HFFc6 (cell line): ENCODE measurements at places on chromosomes 6 and 20. TPM values are rescaled to one million over a fixed set of nuclear protein-coding genes. Genes with fewer than 3 reads are reported as not detected.

The BPIFA1 gene
- total RNA-seq, result not detected in 2 replicates

The PLA2G7 gene
- not detected in 3 replicates for total RNA-seq

The ATXN1 gene
- total RNA-seq, result 33.1 to 40.8 TPM (median 36.1 TPM) in 3 replicates

The RAET1E gene
- 0.14 to 0.27 TPM (median 0.22 TPM) in 3 replicates for total RNA-seq

The RNF217 gene
- 12.0 and 16.6 TPM in 2 replicates for total RNA-seq

The ANKEF1 gene
- not detected in 3 replicates for total RNA-seq

The FAM209B gene
- total RNA-seq, result 0.36 TPM in 1 of 3 replicates, not detected in the others

The MEP1A gene
- total RNA-seq, result not detected in 3 replicates

The ARFGEF3 gene
- 0.08 to 0.19 TPM (median 0.09 TPM) in 3 replicates for total RNA-seq

The FBXL4 gene
- 12.5 to 16.0 TPM (median 14.0 TPM) in 3 replicates for total RNA-seq

The CALHM5 gene
- total RNA-seq, result 1.6 to 4.6 TPM (median 2.0 TPM) in 3 replicates

DNA sequence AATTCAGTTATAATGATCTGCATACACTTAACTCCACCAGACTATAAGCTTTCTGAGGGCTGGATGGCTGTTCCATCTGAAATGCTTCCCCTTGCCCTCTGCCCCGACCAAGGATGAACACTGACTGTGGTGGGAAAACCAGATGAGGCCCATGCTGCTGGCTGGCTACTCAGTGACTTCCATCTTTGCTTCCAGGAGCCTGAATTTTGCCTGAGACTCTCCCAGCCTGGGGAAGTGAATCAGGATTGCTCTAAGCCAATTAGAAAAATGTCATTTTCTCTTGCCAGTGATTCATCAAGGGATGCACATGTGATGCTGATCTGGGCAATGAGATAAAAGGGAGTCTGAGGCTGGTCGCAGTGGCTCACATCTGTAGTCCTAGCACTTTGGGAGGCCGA is 1.7 kb upstream of the TOMM34 start:
- DNase-seq, result peak; percentile 91

DNA sequence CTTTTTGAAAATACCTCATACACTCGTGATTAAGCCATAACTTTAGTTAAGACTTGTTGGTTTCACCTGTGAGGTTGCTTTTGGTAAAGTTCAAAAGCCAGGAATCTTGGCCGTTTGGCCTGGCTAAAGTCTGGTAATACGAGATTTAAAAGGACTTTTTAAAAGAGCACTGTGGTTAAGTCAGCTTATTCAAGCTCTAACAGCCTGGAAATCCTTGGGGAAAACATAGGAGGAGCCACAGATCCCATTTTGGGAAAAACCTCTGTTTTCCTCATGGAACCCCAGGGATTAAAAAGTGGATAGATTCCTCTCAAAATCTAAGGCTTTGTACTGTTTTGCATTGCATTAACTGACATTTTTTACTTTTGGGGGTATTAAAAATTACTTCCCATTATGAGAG is 13.7 kb upstream of the SLC22A16 start:
- DNase-seq, result no peak

GRCh38 chr20:57770852-57771720 is 61.3 kb upstream of the PMEPA1 start:
- no peak for DNase-seq

GRCh38 chr6:153087436-153087835 is 43.6 kb downstream of the RGS17 start:
- no peak for DNase-seq

DNA sequence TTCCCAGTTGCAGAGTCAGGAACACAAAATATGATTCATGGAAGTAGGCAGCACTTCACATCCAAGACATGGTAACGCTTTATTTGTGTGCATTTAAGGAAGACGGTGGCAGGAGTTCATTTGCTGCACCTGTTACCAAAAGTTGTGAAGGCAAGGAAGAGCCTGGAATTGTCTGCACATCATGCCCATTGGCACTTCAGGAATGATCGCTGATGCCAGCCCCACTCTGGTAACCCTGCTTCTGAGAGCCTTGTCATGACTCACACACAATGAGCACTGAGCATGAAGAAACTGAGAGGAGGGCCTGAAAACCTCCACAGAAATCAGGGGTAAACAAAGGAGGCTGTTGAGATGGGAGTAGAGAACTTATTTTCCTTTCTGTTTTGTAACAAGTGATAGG is 181.1 kb downstream of the RPS12 start:
- DNase-seq, result no peak

DNA sequence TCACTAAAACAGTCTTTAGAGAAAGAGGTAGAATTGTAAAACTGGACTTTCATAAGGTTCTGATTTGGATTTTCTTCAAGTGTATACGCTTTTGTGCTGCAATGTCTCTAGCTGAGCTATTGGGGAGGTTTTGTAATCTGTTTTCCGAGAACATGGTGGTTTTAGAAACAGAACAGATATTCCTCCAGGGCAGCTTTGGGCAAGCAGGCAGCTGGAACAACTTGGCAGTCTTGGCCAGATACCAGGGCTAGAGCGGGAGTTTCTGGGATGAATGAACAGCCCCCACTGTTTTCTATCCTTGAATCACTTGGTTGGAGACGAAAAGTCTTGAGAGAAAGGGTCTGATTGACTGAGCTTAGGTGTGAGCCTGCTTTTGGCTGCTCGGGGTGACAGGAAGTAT is 17.1 kb upstream of the ARMC2 start:
- no peak for DNase-seq

GRCh38 chr6:96276856-96277255 is 244.8 kb upstream of the UFL1 start:
- DNase-seq, result no peak

DNA sequence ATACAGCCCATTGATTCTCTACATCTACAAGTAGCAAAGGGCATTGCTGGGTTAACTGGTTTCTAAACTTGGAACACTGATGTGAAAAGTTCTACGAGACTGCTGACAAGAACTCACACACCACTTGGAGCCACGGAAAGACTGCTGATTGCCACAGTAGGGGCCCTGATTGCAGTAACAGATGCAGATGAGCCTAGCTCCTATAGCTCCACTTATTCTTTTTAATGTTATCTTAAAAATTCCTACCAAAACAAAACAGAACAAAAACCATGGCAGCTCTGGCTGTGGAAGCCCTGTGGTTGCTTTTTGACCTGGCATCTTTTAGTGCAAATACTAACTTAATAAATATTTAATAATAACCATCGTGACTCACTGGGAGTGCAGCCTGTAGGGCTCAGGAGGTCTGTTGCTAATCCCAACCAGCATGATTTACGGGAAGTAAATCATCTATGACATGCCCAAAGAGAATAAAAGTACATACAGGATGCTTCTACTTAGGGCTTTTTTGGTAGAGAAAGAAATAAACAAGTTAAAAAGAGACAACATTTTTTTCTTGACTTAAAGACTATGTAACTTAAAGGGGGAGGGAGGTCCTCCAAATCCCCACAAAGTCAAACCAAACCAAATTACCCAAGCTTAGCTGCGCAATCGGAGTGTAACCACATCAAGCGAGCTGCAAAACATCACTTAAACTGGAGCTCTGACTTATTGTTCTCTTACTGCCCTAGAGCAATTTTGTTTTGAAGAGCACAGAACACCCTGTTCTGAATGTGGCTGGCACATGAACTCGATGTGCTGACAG is 87.2 kb downstream of the FKBP5 start:
- DNase-seq, result peak; percentile 94

DNA sequence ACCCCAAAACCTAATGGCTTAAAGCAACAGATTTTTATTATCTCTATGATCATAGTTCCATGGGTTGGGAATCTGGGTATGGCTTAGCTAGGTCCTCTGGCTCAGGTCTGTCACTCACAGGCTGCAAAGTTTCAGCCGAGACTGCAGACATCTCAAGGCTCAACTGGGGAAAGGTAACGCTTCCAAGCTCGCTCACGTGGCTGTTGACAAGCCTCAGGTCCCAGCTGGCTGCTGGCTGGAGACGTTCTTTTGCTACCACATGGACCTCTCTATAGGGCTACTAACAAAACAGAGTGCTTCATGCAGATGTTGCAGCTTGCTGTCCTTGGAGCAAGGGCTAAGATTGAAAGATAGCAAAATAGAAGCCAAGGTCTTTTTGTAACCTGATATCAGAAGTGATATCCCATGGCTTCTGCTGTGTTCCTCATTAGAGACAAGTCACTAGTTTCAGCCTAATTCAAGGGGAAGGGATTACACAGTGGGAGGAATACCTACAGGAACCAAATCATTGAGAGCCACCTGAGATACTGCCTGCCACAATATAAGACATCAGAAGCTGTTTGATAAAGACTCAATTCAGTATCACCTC is 6.6 kb downstream of the HTR1E start:
- DNase-seq, result no peak

- DNase-seq, result no peak
Measured at GRCh38 chr20:58702161-58702510, 9.5 kb downstream of the NPEPL1 start.

GRCh38 chr6:43496370-43497128 is 13.6 kb downstream of the LRRC73 start:
- peak; percentile 73 for DNase-seq

DNA sequence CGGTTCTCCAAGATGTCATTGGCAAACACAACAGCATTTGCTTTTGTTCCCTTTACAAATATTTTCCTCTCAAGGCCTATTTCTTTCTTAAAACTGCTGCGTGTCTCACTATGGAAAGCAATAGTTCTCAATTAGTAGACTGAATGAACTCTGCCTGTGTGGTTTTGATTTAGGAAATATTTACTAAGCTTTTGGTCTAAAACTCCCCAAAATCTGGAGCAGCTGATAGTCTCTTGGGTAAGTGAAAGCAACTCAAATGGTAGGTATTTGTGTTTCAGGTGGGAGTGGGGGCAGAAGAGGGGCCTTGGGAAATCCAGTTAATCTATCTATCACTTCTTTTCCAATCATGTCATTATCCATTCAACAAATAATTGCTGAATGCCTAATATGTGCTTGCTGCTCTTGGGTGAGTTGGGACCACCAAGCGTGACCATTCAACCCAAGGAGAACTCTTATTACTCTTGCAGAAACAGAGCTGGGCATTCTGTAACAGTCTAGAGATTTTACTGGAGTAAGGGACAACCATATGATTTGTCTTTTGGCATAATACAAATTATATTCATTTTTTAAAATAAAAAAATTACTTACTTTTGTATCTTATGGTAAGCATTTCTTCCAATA is 33.2 kb upstream of the ADTRP start:
- no peak for DNase-seq

- no peak for DNase-seq
Measured at GRCh38 chr20:62898093-62898964, 28.0 kb downstream of the DIDO1 start.

- DNase-seq, result no peak
Measured at GRCh38 chr6:157088841-157089240, 234.5 kb downstream of the TMEM242 start.

GRCh38 chr6:27111743-27112142 is 135.8 kb upstream of the PRSS16 start:
- DNase-seq, result no peak

- DNase-seq, result no peak
Measured at GRCh38 chr6:83071023-83071422, 3.6 kb downstream of the DOP1A start.

GRCh38 chr6:146689806-146690205 is 91.0 kb downstream of the ADGB start:
- DNase-seq, result no peak

- no peak for DNase-seq
Measured at GRCh38 chr6:136501096-136501495, 49.1 kb downstream of the MAP7 start.

GRCh38 chr6:88547768-88548167 is 381.6 kb upstream of the CNR1 start:
- DNase-seq, result no peak

DNA sequence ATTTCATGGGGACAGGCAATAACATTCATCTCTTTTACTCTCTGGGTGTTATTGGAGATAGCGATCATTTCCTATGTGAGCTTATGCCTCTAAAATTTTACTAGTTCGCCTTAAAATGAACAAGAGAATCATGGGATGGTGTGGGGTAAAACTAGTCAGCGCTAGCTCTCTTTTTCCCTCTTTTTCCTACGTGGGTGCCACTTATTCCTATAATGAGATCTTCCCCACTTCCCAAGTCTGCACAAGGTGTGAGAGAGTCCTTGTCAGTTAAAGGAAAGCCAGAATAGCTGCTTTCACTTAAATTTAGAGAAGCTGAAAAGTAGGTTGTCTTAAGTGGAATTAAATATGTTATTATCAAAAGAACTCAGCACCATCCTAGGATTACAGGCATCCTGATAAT is 173.2 kb upstream of the BMP5 start:
- DNase-seq, result no peak

- no peak for DNase-seq
Measured at GRCh38 chr6:15305909-15306308, 60.0 kb downstream of the JARID2 start.

DNA sequence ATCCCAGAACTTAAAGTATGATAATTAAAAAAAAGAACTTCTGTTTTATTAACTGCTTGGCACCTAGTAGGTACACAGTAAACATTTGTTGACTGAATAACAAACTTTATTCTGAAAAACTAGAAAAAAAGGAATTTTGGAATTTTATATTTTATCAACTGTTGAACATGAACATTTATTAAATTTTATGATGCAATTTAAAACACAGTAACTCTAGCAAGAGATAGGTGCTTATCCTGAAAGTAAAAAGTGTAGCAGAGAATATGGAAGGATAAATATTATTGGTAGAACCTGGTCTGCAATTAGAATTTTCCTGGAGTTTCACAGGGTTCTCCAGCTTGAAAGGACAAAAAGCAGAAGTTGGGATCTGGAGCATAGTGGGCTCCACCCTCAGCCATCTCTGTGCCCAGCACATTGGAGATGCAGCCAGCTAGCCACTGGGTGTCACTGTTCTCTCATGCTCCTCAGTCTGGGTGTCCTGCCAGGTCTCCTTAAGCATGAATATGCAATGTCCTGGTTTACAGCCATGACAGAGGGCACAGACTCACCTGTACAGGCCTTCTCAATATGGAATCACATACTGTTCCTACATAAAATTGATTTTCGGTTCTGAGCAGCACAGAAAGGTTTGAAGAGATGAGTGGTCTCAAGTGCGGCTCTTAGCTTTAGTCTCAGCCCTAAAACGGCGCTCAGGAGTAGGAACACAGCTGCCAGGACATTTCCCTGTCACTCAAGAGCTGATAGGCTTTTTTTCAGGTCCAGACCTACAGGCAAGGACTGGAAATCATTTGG is 31.7 kb upstream of the IL20RA start:
- DNase-seq, result peak; percentile 65

DNA sequence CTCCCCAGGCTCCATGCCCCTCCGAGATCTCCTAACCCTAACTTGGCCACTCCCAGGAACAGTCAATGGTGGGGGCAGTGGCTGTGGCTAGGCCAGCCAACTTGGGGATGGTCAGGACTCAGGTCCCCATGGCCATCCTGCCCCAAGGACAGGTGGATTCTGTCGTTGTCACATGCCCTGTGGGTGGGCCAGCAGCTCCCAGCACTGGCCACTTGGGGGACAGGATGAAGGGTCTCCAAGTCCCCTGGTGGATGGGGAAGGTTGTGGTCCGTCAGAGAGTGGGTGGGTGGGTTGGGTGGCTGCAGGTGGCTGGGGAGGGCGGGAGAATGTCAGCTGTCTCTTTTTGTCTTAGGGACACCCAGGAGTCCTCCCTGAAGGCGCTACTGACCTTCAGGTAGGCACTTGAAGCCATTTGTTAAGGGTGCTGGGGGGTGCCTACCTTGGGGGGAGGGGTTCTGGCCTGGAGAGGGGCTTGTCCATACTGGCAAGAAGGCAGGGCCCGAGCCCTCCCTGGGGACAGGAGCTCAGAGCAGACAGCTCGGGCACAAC is 5.5 kb downstream of the COL9A3 start:
- DNase-seq, result no peak
